K562 (cell line): ENCODE measurements at places on chromosomes 11 and 22.
A peak's percentile ranks its signal among the peaks of the same experiment; 100 is the strongest.

DNA sequence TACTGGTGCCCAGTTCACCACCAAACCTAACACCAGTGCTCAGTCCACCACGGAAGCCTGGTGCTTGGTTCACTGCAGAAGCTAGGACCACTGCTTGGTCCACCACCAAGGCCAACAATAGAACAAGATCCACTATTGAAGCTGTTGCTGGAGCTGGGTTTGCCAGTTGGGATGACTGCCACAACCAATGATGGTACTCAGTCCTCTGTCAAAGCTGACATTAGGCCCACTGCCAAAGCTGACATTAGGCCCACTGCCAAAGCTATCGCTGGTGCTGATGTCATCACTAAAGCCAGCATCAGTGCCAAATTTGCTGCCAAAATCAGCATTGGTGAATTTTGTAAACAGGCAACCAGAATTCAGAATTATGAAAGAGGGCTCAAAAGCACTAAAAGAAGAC lies 1850.2 kb upstream of the RAG2 start:
- H3K27ac ChIP-seq = no peak overlapping the region
- H3K4me1 ChIP-seq = no peaks in the 10 kb centered on the region; the same call in 1 of the 2 replicates
- no peaks in the 10 kb centered on the region for H3K27me3 ChIP-seq
- no peak for DNase-seq

- no peak overlapping the region for H3K27ac ChIP-seq
- no peaks in the 10 kb centered on the region for H3K36me3 ChIP-seq
- DNase-seq = no peak
- H3K4me1 ChIP-seq = peaks cover 4% of the 10 kb centered on the region
- no peaks in the 10 kb centered on the region for H3K27me3 ChIP-seq
- H3K4me3 ChIP-seq = no peak overlapping the region
Observed at GRCh38 chr22:45594123-45594941, 77.3 kb upstream of the ATXN10 start.

GRCh38 chr11:108926171-108926840 lies 261.4 kb downstream of the DDX10 start:
- no peak overlapping the region for H3K27ac ChIP-seq
- no peaks in the 10 kb centered on the region for H3K4me1 ChIP-seq
- H3K4me3 ChIP-seq = no peak overlapping the region
- no peak for DNase-seq
- H3K36me3 ChIP-seq = peaks cover 3% of the 10 kb centered on the region

DNA sequence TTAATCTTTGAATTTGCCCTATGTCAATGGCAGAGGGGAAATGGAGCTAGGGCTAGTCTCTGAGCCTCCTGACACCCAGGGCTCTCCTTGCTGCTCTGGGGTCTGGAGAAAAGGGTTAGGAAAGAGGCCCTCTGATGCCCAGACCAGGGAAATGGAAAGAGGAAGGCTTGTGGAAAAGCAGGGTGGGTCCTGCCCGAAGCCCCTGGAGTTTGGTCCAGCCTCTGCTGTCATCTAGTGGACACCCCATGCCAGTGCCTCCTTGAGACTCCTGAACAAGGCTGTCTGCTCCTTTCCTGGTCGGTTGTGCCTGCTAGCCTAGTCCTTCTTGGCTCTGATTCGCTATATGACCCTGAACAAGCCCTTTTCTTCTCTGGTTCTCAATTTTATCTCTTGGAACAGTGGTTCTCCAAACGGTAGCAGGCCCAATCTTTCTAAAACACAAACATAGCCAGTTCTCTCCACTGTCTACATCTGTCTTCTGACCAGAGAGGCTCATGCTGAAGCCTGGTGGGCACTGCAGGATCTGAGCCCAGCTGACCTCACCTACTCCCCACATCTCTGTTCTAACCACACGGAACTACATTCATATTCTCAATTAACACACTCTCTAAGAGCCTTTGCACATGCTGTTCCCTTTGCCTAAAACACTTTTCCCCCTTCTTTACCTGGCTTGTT lies 8.8 kb upstream of the PLA2G3 start:
- no peaks in the 10 kb centered on the region for H3K27me3 ChIP-seq
- H3K36me3 ChIP-seq = no peaks in the 10 kb centered on the region
- peak; percentile 51 for DNase-seq
- no peak overlapping the region for H3K27ac ChIP-seq
- no peak overlapping the region for H3K4me3 ChIP-seq

DNA sequence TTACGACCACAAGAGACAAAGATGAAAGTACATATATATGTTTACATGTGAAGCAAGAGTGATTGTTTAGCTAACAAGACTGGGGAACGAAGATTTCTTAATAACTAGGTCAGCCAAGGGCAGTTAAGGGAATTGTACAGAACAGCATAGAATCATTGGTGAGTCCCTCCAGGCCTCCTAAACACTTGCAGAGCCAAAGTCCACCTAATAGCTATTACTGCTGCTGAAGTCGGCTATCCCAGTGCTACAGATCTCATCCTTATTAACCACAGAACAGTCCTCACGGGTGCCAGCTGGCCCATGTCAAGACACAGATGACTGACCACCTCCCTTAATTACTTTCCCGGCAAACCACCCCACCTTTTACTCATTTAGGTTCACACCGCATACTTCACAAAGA lies 68.5 kb upstream of the OPCML start:
- no peaks in the 10 kb centered on the region for H3K27me3 ChIP-seq
- no peak for DNase-seq
- H3K36me3 ChIP-seq = no peaks in the 10 kb centered on the region
- no peak overlapping the region for H3K27ac ChIP-seq

DNA sequence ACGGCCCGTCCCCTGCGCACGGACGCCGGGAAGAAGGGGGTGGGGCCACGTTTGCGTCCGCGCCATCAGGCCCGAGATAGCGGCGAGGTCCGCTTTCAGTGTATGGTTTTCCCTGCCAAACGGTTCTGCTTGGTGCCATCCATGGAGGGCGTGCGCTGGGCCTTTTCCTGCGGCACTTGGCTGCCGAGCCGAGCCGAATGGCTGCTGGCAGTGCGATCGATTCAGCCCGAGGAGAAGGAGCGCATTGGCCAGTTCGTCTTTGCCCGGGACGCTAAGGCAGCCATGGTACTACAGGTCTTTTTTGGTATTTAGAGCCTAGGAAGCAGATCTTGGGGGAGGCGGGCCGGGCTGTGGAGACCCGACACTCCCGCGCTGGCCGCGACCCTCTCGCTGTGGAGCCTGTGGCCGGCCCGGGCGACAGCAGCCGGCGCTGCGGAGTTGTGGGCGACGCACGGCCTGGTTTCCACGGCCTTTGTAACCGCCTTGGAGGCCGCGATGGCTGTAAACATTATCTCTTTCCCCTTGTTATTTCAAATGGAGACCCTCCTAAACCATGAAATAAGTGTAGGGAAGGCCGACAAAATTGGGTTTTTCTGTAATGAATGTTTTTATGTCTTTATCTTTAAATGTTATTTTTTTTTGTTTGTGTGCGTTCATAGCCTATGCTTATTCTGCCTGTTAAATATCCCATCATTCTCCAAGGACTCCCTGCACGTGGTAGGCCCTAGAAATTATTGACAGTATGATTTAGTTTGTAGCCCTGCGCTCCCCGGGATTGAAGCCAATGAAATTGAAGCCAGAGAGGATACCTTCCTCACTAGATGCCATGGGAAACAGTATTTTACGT lies at the start of gene AASDHPPT:
TSS of gene AASDHPPT (plus strand) at position 54 of the 847 bp plus-strand sequence. CDS start at position 103, 49 bp downstream.
- DNase-seq = peak; percentile 17
- no peaks in the 10 kb centered on the region for H3K4me1 ChIP-seq
- peaks cover 34% of the 10 kb centered on the region for H3K36me3 ChIP-seq
- no peaks in the 10 kb centered on the region for H3K27me3 ChIP-seq
- H3K27ac ChIP-seq = peak within 1 kb of the TSS; percentile 98

DNA sequence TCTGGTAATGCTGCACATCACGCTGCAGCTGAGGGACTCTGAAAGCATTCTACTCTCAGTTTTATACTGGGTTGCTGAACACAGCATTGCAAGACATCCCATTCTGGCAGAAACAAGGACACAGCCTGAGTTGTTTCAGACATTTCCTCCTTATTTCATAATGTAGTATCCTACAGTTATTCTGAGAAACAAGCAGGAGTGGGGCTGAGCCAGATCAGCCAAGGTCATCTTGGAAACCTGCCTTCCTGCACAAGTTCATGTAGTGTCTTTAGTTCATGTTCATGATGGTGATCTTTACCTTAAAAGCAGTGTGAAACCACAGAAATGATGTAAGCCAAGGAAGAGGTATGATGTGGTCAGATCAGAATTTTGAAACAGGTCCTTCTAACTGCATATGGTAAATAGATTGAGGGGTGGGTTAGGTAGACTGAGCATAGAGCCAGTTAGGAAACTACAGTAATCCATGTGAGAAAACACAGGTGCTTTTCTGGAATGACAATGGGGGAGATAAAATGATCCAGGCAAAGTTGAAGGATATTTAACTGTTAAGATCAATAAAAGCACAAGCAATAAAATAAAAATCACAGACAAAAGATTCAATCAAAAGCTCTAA lies 1686.8 kb downstream of the LRRC4C start:
- H3K4me1 ChIP-seq = no peaks in the 10 kb centered on the region
- H3K27me3 ChIP-seq = no peaks in the 10 kb centered on the region
- no peak overlapping the region for H3K27ac ChIP-seq
- no peak for DNase-seq
- no peak overlapping the region for H3K4me3 ChIP-seq

DNA sequence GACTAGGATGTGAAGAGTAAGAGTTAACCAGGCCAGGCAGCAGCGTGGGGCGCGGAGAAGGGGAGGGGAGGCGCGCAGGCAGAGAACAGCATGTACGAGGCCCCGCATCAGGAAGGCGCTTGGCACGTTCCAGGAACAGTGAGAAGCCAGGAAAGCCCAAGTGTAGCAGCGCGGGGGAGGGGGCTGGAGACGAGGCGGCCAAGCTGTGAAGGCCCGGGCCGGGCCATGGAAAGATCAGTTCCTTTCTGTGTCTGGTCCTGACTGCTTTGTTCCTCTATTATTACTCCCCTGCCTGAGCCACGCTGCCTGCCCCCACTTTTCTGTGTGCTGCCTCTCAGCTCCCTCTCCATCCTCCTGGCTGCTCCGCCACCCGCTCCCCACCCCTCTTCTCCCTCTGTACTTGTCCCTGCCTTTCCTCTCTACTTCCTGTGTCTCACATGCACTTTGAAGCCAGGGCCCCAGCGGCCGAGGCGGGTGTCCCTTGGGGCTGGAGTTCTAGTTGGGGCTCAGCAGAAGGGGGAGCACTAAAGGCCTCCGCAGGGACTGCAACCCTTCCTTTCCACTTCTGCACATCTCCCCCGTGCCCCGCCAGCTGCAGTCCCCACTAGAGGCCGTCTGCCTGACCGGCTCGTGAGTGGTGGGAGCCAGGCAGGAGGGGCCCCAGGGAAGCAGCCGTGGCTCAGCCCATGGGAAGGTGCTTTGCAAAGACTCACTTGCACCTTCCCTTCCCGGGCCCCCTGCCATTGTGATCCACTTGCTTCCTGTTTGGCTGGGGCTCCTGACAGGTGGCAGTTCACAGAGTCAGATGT lies 63.7 kb downstream of the PRDM11 start:
- H3K27ac ChIP-seq = no peak overlapping the region
- H3K4me1 ChIP-seq = peaks cover 6% of the 10 kb centered on the region; the same call in 1 of the 2 replicates
- H3K36me3 ChIP-seq = no peaks in the 10 kb centered on the region
- no peak overlapping the region for H3K4me3 ChIP-seq

DNA sequence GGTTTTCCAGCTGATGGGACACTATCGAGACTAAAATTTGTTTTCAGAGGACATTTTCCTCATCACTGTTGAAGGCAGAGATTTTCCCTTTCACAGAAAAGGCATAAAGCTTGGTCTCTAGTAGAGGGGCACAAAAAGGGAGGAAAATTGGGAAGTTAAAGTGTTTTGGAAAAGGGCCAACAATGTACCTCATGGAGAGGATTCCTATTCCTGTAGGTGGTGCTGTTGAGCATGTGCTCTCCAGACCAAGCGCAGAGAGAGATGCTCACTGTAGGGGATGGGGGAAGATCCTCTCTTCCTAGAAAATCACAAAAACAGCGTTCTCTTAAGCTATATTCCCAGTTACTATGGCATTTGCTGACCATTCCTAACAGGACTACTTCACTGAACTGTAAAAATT lies 44.9 kb downstream of the OR4C46 start:
- no peak overlapping the region for H3K27ac ChIP-seq
- no peaks in the 10 kb centered on the region for H3K27me3 ChIP-seq
- H3K4me1 ChIP-seq = no peaks in the 10 kb centered on the region
- H3K4me3 ChIP-seq = no peak overlapping the region
- peak; percentile 11 for DNase-seq
- H3K36me3 ChIP-seq = no peaks in the 10 kb centered on the region

- DNase-seq = peak; percentile 27
- H3K27me3 ChIP-seq = no peaks in the 10 kb centered on the region
- H3K36me3 ChIP-seq = no peaks in the 10 kb centered on the region
- H3K4me3 ChIP-seq = no peak overlapping the region
- H3K27ac ChIP-seq = no peak overlapping the region
Observed at GRCh38 chr11:129117595-129118350, 74.4 kb downstream of the ARHGAP32 start.

DNA sequence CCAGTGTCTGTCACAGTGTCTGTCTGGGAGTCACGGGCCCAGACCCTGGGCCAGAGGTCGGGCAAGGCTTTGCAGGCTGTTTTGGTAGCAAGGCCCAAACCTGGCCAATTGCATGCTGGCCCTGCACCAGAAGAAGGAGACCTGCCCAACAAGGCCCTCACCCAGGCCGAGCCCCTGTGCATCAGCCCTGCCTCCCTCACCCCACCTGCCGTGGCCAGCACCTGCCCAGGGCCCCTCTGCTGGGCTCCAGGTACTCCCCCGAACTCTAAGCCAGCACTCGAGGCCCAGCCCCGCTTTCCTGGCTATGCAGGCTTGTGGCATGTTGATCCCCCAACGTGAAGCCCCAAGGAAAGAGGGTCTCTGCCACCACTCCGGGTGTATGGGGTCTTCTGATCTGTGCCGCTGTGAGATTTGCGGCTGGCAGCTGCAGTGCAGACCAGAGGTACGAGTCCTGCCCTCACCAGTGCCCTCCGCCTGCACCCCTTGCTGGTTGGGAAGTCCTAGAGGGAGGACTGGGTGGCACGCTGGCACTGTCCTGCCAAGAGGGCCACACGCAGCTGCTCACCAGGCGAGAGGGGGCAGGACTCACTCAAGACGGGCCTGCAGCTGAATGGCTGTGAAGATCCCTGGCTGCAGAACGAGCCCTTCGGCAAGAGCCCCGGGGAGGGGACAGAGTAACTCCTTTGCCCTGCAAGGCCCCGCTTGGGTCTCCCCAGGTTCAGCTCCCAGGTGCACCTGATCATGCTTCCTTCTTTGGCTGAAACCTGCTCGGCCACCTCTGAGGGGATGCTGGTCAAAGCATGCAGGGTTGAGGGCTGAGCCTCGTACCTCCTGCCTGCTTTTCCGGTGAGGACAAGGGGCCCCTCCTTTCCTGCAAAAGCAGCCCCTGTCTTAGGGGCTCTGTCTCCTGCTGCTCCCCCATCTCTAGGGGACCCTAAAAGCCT lies 6.7 kb upstream of the SEPTIN5 start:
- H3K36me3 ChIP-seq = no peaks in the 10 kb centered on the region
- no peak overlapping the region for H3K27ac ChIP-seq
- DNase-seq = peak; percentile 37
- no peak overlapping the region for H3K4me3 ChIP-seq
- peaks cover 75% of the 10 kb centered on the region for H3K27me3 ChIP-seq

GRCh38 chr11:126268361-126268707 lies 361 bp downstream of the SRPRA start:
- H3K4me3 ChIP-seq = peak overlapping the region; percentile 93
- no peaks in the 10 kb centered on the region; the same call in 2 of the 3 replicates for H3K27me3 ChIP-seq
- H3K36me3 ChIP-seq = peaks cover 77% of the 10 kb centered on the region
- H3K27ac ChIP-seq = peak overlapping the region; percentile 96
- H3K4me1 ChIP-seq = peaks cover 11% of the 10 kb centered on the region; the same call in 2 of the 3 replicates
- peak; percentile 76 for DNase-seq

GRCh38 chr11:74462009-74462408 lies 5.3 kb downstream of the KCNE3 start:
- H3K27me3 ChIP-seq = no peaks in the 10 kb centered on the region
- DNase-seq = peak; percentile 60
- H3K4me1 ChIP-seq = peaks cover 52% of the 10 kb centered on the region
- H3K27ac ChIP-seq = peak overlapping the region; percentile 72
- H3K4me3 ChIP-seq = peak overlapping the region; percentile 32
